ENCODE measurements at places on chromosomes 16 and 17.

GRCh38 chr16:23432176-23433128 lies 20.5 kb downstream of the COG7 start:
- DNase-seq: no peak

DNA sequence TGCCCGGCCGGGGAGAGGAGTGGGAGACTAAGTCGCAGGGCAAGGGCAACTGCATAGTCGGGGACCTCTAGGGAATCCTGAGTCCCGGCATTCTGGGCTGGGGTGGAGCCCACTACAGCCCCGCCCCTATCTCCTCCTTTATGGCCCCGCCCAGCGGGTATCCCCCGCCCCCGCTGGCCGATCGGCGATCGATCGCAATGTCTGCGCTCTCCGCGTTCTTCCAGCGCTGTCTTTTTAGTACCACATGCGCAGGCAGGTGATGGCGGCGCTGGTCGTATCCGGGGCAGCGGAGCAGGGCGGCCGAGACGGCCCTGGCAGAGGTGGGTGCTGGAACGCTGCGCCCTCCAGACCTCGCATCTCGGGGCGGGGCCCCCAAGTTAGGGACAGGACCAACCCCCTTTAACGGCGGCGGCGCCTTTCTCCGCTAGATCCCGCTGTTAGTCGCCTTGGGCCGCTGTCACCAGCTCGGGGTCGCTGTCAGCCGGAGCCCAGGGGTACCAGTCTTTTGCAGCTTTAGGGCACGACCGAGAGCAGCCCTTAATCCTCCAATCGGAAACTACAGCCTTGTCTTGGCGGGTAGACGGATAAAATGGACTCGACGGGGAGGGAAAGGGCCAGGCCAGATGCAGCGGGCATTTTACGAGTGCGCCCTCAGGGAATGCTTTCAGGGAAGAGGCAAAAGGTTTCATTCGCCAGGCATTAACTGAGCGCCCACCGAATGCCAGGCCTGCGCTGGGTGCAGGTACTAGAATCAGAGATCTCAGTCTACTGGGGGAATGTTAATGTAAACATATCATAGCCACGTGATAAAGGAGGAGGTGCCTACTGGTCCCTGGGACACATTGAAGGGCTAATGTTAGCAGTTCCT lies at the start of gene DPH1:
Gene DPH1 (plus strand): TSS at position 243 of the 868 bp plus-strand sequence. CDS start 17 bp downstream, at position 260.
- peak; percentile 63 for DNase-seq

GRCh38 chr17:57562184-57562698 lies 182.9 kb downstream of the CCDC182 start:
- no peak for DNase-seq

GRCh38 chr16:3882531-3882930 lies 2.0 kb upstream of the CREBBP start:
- no peak for DNase-seq

DNA sequence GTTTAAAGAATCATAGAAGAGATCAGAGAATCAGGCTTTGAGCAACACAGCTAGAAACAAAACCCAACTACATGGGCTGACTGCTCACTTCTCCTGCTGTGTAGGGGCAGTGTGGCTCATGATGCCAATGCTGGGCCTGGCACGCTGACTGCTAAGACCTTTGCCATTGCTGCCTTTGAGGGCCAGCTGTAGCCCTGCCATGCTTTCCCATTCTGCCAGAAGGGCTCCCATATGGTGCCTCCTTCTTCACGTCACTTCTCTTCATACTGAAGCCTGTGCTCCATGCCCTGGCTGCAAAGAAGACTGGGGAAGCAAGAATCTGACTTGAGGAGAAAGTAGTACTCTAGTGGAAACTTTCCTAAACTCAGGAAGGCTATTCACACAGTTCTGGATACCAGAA lies 232.9 kb downstream of the UTP18 start:
- no peak for DNase-seq

DNA sequence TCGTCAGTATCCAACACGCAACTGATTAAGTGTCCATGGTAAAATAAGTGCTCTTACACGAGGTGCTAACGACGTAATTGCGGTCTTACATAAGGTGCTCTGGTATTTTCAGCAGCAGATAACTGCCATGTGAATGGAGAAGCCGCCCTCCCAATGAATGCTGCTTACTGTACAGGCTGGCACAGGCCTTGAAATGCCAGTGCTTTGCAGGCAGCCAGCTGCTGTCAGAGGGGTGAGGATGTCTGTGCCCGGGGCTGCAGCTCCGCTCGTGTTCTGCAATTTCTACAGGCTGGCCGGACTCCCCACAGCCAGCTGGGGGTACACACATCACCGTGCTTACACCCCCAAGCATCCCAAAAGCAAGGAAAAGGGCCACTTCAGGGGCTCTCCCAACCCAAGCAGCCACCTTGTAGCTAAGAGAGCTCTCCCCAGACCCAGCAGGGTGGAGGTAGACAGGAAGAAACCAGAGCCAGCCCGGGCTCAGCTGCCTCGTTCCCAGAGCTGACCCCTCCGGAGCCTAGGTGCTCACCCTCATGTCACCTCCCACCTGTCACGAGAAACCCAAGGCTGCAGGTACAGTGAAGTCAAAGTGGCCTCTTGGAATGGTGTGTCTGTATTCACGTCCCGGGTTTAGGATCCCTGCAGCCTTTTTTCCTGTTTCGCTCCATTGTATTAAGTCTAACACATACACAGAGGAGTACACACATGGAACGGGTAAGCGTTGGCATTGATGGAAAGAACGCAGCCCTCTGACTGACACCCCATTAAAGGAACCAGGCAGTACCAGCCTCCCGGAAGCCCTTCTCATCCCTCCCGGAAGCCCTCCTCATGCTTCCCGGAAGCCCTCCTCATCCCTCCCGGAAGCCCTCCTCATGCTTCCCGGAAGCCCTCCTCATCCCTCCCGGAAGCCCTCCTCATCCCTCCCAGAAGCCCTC lies 27.2 kb upstream of the RPH3AL start:
- no peak for DNase-seq

GRCh38 chr17:27381007-27381501 lies 75.2 kb upstream of the KSR1 start:
- peak; percentile 72 for DNase-seq

DNA sequence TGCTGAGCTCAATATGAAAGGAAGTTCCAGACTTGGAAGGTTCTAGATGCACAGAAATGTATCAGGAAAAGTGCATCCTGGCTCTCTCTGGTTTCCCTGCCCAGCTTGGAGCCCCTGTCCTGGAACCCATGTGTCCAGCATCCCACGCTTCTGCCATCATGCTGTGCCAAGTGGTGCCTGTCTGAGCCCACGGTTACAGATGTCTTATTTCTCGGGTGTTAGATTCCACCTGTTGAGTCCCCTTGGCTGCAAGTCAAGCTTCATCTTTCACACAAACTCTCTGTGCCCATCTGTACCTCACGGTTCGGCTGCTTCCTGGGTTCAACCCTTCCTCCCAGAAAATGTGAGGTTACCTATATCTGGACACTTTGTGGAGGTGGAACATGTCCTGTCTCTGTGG lies 22.5 kb downstream of the OR1D5 start:
- DNase-seq: no peak

DNA sequence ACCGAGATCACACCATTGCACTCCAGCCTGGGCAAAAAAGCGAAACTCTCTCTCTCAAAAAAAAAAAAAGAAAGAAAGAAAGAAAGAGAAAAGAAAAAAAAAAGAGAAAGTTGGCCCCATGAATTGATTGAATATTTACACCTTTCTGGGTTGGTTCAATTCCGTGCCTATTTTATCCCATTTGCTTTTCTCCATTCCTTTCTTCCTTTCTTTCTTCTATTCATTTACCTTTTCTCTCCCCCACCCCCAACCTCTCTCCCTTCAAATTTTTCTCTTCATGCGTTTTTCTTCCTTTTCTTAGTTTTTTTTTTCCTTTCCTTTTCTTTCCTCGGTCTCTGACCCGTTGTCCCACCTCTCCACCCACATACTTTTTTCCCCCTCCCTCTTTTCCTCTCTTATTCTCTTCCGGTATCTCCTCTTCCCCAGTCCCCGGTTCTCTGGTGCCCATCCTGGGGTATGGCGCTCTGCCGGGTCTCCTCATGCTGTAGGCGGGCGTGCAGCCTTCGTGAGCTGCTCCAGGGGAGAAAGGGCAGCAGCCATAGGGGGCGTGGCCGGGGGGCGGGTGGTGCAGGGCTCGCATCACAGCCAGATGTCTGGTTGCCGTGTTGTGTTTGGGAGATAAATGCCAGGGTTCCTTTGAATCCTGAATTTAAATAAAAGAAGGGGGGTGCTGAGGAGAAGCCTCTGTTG lies 5.3 kb upstream of the COL1A1 start:
- no peak for DNase-seq

DNA sequence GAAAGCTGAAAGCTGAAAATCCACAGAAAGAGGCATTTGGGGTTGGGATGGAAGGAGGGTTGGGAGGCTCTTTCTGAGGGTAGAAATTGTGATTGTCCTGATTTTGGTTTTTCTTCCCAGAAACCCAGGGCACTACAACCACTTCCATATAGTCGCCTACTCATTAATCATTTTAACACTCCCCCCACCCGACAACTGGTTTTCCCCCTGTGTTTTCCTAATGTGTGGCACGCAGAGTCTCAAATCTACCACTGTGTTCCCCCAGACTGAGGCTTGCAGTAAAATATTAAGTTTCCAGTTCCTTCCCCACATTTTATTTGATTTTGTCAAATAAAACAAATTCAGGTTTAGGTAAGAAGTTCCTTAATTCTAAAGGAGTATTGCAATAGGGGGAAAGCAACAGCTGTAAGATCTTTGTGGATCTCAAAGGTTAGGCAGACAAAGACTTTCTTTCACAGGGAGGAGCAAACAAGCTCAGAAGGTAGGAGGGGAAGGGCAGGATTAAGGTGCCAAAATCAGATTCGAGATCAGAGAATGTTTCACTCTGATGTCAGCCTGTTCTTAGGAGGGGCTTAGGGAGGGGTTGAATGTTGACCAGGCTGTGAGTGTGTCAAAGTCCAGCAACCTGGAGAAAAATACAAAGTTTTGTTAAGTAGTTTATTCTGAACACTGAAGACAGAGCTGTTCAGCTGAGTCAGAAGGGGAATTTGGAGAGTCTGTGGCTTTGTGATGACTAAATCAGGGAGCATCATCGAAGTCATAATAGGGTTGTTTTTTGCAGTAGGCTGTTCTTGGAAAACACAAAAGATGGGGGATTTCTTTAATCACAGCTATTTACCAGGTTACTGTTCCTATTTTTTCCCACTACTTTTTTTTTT lies 3.6 kb downstream of the ZNF267 start:
- no peak for DNase-seq

DNA sequence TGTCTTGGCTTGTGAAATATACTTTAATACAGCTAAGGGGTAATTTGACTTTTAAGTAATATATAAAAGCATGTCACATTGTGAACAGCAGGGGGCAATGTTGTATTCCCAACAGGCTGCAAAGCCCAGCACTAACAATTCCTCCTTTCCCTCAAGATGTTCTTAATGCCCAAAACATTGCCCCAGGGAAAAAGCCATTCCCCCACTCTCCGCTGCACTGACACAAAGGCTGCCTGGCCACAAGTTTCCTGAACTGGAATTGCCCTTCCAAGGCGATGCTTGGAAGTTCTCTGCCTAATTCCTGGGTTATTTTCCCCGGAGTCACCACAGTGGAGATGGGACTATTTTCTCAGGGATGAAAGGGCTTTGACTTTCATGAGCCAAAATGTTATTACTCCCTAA lies 27.2 kb downstream of the CLEC16A start:
- no peak for DNase-seq

- DNase-seq: no peak
Measured at GRCh38 chr16:17433577-17434451, 36.9 kb downstream of the XYLT1 start.

GRCh38 chr17:64063766-64064224 lies 43.4 kb upstream of the ICAM2 start:
- peak; percentile 17 for DNase-seq

- DNase-seq: no peak
Measured at GRCh38 chr17:8141741-8142140, 10.5 kb downstream of the PER1 start.

- DNase-seq: no peak
Measured at GRCh38 chr16:80480664-80481063, 60.1 kb upstream of the DYNLRB2 start.

GRCh38 chr16:80743772-80744171 lies 60.6 kb downstream of the CDYL2 start:
- DNase-seq: no peak

GRCh38 chr17:6475411-6475810 lies 31.2 kb downstream of the PIMREG start:
- DNase-seq: no peak

DNA sequence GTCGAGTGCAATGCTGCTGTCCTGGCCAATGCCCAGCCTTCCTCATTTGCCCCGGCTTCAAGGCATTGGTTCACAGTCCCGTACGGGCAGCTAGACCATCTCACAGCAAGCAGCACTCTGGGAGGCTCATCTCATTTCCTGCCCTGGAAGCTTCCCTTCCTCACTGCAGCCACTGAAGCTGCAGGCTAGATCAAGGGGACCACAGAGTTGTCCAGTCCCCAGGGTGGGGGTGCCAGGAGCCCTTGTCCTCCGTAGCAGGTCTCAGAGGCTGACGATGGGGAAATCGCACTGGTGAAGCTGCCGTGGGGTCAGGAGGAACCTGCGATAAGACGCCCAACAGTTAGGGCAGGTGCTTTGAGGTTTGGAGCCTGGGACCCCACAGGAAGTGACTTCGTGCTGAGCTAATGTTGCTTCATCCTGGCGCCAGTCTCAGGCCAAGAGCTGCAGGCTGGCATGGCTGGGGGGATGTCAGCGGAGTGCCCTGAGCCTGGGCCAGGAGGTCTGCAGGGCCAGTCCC lies at the start of gene SPNS3:
Gene SPNS3 (plus strand): TSS at position 426 of the 517 bp plus-strand sequence. CDS start 28 bp downstream, at position 454.
- peak; percentile 8 for DNase-seq

- DNase-seq: no peak
Measured at GRCh38 chr16:63617990-63618763, 1503.7 kb downstream of the CDH11 start.

DNA sequence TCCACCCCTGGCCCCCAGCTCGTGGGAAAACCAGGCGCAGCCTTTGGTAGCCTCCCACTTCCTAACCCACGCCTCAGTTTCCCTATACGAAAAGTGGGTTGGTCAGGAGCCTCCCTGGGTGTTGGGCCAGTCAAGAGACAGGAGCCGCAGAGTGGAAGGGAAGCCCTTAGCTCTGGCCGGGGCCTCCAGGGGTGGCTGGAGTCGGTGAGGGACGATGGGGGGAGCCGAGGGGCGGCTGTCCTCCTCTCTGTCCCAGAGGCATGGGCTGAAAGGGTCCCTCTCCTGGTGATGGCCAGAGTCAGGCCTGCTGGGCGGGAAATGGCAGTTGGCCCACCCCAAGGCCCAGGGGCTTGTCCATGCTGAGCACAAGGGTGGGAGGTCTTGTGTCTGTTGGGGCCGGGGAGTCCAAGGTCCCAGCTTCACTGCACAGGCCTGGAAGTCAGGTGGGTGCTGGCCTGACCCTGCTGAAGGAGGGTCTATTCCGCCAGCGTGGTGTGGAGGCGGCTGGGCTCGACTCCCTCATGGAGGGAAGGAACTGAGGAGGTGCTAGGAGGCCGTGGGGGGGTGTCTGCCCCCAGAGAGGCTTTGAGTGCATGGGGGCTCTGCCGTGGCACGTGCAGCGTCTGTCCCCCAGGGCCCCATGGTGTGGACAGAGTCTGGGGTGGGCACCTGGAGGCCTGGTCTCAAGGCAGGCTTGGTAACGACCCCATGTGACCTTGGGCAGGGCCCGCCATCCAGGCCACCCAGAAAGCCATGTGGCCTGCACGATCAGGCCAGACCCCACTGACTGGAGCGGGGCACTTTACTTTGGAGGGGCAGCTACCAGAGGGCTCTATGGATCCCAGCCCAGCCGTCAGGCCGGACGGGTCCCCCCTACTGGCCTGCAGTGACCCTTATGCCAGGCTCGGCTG lies 1.1 kb downstream of the SLC16A3 start:
- DNase-seq: no peak

Data from activated CD4-positive, CD25-positive, alpha-beta regulatory T cell (primary cell).